ENCODE measurements at places on chromosomes 5 and 9. TPM values are rescaled to one million over a fixed set of nuclear protein-coding genes. Genes with fewer than 3 reads are reported as not detected.

Gene FBP2
- not detected for total RNA-seq

Gene ARL10
- 14.5 TPM for total RNA-seq

Gene F12
- total RNA-seq = 2.1 TPM

DNA sequence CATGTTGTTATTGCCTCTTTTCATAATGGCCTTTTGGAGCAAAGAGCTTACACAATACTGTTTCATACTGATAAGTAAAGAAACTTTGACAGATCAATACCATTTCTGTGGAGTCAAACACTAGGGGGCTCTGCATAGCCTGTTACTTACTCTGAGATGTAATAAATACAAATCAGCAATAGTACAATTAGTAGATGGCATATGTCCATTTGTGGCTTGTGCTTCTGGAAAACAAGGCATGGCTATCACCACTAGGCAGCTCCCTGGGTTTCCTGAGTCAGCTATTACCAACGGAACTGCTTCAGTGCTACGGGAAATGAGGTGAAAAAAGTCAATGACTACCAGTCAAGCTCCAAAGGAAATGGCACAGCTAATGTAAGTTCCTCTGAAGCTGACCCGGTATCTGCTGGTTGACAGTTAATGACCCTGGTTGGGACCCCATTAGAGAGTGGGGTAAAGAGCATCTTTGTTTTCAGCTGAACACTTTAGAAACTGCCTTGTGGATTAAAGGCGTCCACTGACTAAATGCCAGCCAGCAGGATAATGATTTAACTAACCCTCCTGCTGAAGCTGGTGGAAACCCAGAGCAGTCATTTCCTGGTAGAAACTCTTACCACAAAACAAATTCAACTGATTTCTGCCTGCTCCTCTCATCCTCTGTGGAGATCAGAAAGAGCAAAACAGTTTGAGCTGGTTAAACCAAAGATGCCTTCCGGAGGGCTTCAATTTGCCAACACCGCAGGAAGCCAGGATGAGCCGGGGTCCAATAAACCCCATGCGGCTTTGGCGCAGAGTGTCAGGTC is 69.0 kb upstream of the FAM169A start:
- peaks cover 9% of the 10 kb centered on the region for H3K4me1 ChIP-seq
- H3K36me3 ChIP-seq = no peaks in the 10 kb centered on the region
- peak overlapping the region; percentile 50 for H3K27ac ChIP-seq
- H3K27me3 ChIP-seq = no peaks in the 10 kb centered on the region

DNA sequence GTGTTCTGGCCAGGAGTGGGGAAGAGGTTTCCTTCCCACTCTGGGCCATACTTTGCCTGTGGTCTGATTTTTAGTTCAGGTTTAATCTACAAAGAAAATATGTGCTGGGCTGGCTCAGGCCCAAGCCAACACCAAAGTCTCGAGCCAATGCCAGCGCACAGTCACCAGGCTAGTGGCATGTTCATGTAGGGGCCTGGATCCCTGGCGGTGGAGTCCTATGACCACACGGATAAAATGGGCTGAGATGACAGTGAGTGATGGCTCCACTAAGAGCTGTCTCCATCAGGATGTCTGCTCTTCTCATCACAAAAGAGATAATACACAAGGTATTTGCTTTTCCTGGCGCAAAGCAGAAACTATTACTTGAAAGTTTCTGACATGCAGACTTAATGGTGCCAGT is 92.9 kb upstream of the PTPN3 start:
- H3K4me3 ChIP-seq = no peak overlapping the region
- H3K36me3 ChIP-seq = no peaks in the 10 kb centered on the region
- H3K27ac ChIP-seq = no peak overlapping the region
- DNase-seq = no peak
- no peaks in the 10 kb centered on the region for H3K27me3 ChIP-seq
- no peaks in the 10 kb centered on the region for H3K4me1 ChIP-seq

DNA sequence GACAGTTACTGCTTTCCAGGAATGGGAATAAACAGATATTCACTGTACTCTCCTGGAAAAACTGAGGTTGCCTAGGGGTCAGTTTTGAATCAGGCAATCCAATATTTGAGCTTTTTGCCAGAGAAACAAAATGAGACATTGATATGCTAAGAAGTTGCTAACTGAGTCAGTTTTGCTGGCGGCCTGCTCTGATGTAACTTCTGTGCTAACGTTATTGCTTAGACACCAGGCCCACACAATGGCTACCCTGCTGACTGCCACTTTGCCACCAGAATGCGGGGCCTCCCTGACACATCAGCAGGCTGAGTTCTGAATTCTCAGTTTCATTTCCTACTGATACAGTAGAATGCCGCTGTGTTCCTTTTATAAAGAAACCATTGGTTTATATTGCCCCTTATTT is 18.2 kb upstream of the ZNF618 start:
- H3K36me3 ChIP-seq = no peaks in the 10 kb centered on the region
- H3K27ac ChIP-seq = no peak overlapping the region
- DNase-seq = no peak
- no peaks in the 10 kb centered on the region for H3K27me3 ChIP-seq
- no peaks in the 10 kb centered on the region for H3K4me1 ChIP-seq
- no peak overlapping the region for H3K4me3 ChIP-seq

- no peaks in the 10 kb centered on the region for H3K4me1 ChIP-seq
- no peak for DNase-seq
- no peak overlapping the region for H3K27ac ChIP-seq
- no peaks in the 10 kb centered on the region for H3K36me3 ChIP-seq
These were observed 1.1 kb downstream of the OTP start for GRCh38 chr5:77637170-77637997.

DNA sequence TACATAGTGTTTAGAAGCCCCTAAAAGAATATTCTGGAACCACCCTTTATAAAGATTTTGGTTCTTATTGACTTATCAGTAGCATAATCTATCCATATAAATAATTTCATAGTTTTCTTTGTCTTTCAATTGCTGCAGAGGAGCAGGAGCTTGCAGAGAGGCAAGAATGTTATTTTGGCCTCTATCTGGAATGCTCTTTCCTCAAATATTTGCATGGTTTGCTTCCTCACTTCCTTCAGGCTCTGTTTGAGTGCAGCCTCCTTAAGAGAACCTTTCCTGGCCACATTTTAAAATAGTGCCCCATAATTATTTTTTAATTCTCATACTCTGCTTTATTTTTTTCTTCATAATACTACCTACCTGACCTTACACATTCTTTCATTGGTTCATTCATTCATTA is 1.5 kb downstream of the C5 start:
- H3K4me3 ChIP-seq = no peak overlapping the region
- no peak overlapping the region for H3K27ac ChIP-seq
- DNase-seq = no peak
- no peaks in the 10 kb centered on the region for H3K4me1 ChIP-seq

GRCh38 chr9:27934471-27934870 is 361.2 kb upstream of the C9orf72 start:
- H3K27ac ChIP-seq = no peak overlapping the region
- no peak overlapping the region for H3K4me3 ChIP-seq
- H3K27me3 ChIP-seq = no peaks in the 10 kb centered on the region
- H3K36me3 ChIP-seq = no peaks in the 10 kb centered on the region
- H3K4me1 ChIP-seq = no peaks in the 10 kb centered on the region

DNA sequence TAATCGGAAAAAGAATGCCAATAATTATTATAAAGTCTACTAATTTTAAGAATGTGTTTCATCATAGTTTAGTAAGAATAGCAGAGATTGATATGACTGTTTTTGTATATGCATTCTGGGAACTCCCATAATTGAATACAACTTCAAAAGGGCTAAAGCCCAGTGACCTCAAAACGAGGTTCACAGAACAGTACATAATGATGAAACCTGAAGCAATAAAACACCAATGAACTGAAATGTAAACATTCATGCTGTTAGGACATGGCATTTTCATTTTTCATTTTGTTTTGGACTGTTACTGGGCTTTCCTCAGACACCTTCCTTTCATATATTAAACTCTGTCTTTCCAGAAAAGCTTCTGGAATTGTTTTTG is 684 bp upstream of the JMY start:
- peak overlapping the region; percentile 99 for H3K27ac ChIP-seq
- no peaks in the 10 kb centered on the region for H3K36me3 ChIP-seq
- DNase-seq = no peak
- no peaks in the 10 kb centered on the region for H3K27me3 ChIP-seq
- H3K4me3 ChIP-seq = peak overlapping the region; percentile 76
- peaks cover 30% of the 10 kb centered on the region for H3K4me1 ChIP-seq

Measured in naive thymus-derived CD4-positive, alpha-beta T cell (primary cell).